MG63 (cell line): ENCODE measurements at places on chromosomes 11 and 22. TPM values are rescaled to one million over a fixed set of nuclear protein-coding genes. Genes with fewer than 3 reads are reported as not detected.
A peak's percentile ranks its signal among the peaks of the same experiment; 100 is the strongest.

DNA sequence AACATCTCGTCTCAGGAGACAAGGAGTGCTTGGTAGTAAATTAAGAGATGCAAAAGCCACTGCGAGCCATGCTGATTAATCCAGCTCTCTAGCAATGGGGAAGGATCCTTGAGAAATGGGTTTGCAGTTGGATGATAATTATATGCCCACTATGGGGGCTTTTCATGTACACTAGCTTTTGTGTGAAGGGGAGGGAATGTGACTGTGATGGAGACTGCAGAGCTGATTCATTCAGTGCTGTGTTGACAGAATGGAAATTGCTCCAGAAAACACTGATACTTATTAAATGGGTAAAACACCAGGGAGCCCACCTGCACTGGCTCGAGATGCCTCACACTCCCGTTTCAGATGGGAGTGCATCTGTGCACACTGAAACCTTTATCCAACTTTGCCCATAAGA lies 37.0 kb upstream of the KIRREL3 start:
- DNase-seq, result no peak

The CCDC116 gene
- not detected in 2 replicates for total RNA-seq

The UQCC3 gene
- total RNA-seq, result 16.4 and 22.2 TPM in 2 replicates

DNA sequence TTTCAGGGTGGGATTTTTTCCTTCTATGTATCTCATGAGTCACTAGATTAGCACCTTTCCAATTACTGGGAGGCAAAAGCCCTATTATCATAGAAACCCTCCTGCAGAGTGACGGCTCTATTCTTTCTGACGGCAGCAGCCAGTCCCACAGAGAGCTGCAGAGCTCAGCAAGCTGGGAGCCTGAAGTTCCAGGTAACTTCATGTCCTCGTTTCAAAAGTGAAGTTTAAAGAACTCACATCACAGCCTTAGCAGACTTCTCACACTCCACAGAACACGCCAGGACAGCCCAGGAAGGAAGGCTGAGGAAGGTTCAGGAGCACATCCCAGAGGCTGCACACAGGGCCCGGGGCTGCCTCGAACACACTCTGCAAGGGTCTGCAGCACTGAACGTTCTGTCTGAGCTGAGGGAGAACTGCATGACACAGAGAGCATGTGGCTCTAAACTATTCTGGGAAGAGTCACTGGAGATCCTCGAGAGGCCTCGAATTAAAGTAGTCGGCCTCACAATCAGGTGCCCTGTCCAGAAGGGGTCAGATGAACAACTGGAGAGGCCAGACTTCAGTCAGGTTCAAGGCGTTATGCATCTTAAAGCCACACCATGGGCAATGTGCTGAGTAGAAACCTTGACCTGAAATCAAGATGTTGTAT lies 104.2 kb upstream of the DRD2 start:
- no peak for DNase-seq

DNA sequence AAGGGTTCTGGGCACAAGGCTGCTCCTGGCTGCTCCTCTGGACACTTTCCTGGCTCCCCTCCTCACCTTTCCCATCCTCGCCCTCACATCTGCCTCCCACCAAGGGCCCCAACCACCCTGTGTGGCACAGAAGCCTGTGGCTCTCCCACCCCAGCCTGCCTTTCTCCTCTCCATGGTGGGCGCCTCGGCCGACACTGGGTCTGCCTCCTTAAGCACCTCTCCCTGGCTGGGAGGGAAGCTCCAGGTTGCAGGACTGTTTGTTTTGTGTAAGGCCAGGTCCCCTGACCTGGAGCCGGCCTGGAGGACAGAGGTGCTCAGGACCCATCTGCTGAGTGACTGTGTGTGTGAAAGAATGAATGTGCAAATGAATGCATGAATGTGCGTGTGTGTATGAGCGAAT lies 14.1 kb downstream of the MUC6 start:
- DNase-seq, result no peak

DNA sequence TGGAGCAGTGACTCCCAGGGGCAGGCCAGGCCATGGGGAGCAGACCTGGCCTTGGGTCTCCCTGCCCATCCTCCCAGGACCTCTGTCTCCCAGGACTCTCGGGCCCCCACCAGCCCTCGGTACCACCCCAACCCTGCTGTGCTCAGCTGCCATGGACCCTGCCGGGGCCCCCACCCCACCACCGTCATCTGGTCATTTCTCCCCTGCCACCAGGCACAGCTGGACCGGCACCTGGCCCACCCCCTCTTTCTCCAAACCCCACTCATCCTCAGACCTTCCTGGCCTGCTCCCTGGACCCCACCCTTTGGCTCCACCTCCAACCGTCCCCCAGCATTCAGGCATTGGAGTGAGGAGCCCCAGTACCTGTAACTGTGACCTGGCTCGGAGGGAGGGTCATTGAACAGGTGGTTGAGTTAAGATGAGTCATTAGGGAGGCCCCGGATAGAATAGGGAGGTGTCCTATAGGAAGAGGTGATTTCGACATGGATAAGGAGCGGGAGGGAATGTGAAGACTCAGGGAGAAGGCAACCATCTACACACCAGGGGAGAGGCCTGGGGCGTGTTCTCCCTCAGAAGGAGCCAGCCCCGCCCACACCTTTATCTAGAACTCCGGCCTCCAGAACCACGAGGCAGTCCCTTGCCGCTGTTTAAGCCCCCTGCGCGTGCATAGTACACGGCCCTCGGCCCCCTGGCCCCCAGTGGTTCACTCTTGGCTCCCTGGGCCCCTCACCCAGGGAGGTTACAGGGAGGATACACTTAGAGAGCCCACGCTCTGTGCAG lies 1395.9 kb downstream of the BRD1 start:
- DNase-seq, result no peak

The CARD16 gene
- total RNA-seq, result 0.30 TPM in 1 of 2 replicates, not detected in the other

- DNase-seq, result no peak
These were observed 14.6 kb downstream of the ELFN2 start for GRCh38 chr22:37412495-37413250.

The FOXRED2 gene
- 3.5 and 8.5 TPM in 2 replicates for total RNA-seq

The MOGAT2 gene
- total RNA-seq, result not detected in 2 replicates

- no peak for DNase-seq
These were observed 732.8 kb downstream of the BRD1 start for GRCh38 chr22:49094858-49095257.

GRCh38 chr11:132099692-132100091 lies 729.3 kb downstream of the NTM start:
- peak; percentile 20 for DNase-seq

The VSTM5 gene
- total RNA-seq, result not detected in 2 replicates

The BTBD18 gene
- not detected in 2 replicates for total RNA-seq

DNA sequence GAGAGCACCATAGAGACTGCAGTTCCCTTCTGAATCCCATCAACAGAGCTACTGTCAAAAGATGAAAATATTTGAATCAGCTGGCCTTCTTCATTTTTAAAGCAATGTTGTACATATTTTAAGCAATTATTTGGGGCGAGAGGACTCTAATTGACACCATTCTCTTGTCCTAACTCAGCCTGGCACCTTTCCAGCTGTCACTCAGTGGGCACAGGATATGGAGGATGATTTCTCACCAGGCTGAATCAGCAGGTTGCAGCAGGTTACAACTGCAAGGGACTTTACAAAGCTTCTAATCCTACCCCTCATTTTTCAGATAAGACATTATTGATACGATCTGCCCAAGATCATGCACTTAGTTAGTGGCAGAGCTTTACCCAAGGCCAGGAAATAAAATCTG lies 11.9 kb upstream of the WT1 start:
- no peak for DNase-seq

The TBX10 gene
- not detected in 2 replicates for total RNA-seq

GRCh38 chr22:42154293-42155052 lies 23.9 kb upstream of the CYP2D6 start:
- DNase-seq, result no peak
